Fibroblast of skin of left quadriceps (primary cell): ENCODE measurements at places on chromosomes 7 and 10.

DNA sequence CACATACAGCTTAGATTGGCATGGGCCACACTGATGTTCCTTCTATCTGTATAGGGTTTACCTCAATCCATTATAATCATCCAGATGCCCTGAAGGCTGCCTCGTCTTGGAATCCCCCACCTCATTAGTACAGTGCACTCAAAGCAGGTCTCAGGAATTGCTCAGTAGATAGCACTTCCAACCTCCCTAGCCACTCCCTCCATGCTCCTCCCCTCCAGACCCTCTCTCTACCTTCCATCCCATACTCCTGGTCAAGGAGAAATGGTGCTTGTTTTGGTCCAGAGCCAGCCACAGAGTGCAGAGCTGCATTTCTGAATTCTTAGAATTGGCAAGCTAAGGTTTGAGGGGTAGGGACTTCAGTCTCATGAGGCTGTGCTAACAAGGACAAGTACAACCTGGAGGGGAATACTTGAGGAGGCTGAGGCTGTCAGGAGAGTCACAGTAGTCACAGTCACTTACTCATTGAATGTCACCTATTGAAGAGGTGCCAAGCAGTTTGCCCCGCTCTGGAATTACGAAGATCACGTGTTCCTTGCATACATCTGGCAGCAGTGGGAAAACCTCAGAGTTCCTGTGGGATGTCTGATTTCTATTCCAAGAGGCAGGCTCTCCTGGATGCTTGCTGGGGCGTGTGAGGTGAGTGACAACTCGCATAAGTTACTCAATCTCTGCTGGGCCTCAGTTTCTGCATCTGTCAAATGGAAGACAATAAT lies 60.7 kb upstream of the ZNF746 start:
- DNase-seq, result peak; percentile 17

DNA sequence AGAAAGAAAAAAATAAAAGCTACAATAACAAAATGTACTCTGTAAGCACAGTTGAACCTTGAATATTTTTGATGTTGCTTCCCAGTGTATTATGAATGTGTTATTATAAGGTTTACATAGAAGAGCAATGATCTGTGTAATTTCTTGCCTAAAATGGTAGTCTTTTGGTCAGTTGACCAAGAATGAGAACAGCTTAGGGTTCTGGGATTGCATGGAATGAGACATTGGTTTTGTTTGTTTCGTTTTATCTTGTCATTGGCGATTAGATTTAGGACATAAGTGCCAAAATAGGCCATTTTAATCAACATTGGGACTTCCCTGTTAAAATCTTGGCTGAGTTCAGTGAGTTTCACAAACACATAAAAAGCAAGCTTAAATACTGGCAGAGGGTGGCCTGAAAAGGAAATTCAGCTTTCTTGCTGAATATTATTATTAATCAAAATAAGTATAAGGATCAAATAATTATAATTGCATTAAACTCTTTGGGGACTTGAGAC lies 49.1 kb upstream of the GLCCI1 start:
- no peak for DNase-seq

- DNase-seq, result no peak
Measured at GRCh38 chr10:23060918-23061317, 34.5 kb upstream of the MSRB2 start.

DNA sequence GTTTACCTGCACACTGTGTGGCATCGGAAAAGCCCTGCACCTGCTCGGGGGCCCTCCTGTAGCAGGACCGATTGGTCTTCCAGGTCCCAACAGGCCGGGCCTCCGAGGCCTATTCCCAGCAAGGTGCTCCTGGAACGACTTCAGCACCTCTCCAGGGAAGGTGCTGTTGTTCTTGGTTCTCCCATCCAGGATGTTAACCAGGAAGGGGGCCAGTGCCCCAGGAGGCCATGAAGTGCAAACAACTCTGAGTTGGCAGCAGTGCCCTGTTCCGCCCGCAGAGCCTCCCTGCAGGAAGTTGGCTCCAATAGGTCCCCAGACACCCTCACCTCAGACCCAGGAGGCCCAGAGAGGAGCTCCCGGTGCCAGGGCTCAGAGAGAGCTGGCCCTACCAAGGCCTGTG lies 64.0 kb upstream of the DUSP5 start:
- DNase-seq, result no peak

- DNase-seq, result no peak
Measured at GRCh38 chr7:128878226-128879105, 15.8 kb downstream of the ATP6V1F start.
